Stimulated activated CD8-positive, alpha-beta memory T cell treated with anti-CD3 and anti-CD28 coated beads, Interleukin-4, amount 100 ng/mL, for 4 hours (primary cell): ENCODE measurements at places on chromosomes 4 and X.

DNA sequence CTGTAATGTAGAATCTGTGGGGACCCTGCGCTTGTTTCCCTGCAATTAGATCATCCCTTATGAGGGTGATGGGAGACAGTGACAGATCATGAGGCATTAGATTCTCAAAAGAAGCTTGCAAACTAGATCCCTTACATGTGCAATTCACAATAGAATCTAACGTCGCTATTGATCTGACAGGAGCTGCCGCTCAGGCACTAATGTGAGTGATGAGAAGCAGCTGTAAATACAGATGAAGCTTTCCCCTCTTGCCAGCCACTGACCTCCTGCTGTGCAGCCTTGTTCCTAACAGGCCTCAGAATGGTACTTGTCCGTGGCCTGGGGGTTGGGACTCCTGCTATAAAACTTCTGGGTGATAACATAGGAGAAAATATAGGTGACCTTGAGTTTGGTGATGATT is 1076.8 kb downstream of the PDHA2 start:
- DNase-seq: no peak

DNA sequence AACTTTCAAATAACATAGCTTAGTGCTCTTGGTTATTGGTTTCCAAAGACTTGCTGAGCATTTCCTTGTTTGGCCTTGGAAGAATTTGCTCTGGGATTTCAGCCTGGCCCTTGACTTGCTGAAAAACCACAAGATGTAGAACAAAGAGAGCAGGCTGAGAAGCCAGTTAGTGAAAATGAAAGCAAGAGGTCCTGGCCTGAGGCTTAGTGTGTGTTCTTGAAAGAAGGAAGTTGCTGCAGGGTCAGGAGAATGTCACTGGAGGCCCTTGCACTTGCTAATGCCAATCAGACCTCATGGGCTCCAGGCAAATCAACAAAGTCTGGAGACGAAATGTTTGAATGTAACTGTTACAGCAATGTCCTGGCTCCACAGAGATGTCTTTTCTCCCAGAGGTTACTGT is 79.4 kb downstream of the SYNPO2 start:
- DNase-seq: no peak

DNA sequence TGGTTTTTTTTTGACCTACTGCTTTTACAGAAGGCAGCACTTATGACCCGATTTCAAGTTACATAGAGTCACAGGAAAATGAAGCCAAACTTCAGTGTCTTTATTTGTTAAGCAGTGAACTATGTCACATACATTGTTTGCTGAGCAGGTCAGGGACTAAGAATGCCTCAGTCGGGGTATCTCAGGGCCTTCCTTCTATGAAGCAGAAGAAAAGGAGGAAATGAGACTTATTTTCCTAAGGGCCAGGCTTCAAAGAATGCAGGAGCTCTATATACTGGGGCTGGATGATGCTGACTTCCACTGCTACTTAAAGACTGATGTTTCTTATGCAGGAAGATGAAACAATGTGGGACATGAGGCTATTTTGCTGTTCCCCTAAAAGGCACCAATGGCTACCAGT is 558.4 kb upstream of the IGFBP7 start:
- no peak for DNase-seq

GRCh38 chrX:1903236-1903935 is 288.5 kb downstream of the ASMT start:
- no peak for DNase-seq

DNA sequence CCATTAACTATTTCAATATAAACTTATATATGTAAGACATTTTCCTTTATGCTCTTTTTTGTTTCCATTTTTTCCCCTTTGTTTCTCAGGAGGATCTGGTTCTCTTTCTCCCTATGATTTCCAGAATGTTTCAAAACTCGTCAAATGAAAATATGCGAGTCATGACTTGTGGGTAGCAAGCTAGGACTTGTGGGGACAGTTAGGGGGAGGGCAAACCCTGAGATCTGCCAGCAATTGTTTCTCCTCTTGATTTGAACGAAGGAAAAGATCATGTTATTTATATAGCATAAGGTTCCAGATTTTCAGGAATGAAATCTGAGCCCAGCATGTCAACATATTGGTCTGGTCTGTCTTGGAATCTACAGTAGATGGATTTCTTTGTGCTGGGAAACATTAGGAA is 28.9 kb upstream of the GPC4 start:
- no peak for DNase-seq

DNA sequence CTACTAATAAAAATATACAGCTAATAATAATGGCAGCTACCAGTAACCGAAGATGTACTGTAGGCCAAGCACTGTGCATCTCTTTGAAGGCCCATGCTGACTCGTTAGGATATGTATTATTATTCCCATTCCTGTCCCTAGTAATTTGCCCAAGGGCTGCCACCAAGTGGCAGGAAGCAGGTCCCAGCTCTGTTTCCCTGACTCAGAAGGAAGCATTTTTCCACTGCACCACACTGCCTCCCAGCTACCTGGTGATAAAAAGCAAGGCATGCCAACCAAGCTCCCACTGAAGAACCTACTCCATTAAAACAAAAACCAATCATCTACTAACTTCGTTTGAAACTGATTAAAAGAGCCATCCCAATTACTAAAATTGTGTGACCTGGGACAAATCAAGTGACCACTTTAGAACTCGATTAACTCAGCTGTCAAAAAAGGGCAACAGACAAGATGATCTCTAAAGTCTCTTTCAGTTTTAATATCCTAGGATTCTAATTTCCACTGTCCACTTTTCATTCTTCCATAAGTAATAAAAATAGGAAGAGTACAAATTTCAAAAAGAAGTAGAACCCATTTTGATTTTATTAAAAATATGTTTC is 24.3 kb upstream of the PGM2 start:
- DNase-seq: no peak

- no peak for DNase-seq
These were observed 38.6 kb upstream of the STX18 start for GRCh38 chr4:4580494-4580893.

- DNase-seq: no peak
These were observed 528 bp upstream of the SNCA start for GRCh38 chr4:89837385-89837992.

DNA sequence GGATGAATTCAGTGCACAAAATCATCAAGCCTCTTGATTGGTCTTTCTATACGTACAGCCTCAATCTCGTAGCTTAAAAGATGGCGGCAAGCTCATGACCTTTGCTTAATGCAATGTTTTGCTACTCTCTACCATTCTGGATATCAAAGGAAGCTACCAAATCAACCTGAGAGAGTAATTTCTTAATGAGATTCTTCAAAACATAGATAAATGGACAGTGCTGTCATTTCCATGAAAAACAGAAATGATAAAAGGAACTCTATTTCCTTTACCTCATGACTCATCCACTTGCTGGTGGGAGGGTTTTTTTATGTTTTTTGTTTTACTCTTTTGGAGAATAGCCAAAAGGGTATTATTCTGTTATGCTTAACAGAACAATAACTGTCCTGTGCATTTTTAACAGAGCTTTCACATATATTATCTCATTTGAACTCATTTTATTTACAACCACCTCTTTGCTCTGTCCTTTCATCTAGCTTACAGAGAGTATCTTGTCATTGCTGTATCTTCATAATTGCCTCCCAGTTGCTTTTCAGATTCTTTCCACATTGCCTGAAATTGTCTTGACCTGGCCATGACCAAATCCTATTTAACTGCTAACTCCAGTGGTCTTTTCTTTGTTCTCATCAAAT is 138.6 kb upstream of the GPR101 start:
- DNase-seq: no peak

DNA sequence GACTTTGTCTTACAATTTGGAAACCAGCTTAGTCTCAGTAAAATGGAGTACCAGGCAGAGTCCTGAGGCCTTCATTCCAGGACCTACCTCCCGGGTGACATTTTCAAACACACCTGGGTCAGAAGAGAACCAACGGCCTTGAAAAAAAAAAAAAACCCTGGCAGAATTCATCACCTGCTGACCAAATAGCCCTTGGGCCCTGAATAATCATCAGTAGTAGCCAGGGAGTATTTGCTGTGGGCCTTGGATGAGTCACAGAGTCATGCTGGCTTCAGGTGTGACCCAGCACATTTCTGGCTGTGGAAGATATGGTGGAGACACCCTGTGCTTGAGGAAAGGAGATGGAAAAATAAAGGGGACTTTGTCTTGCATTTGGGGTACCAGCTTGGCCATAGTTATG is 92.2 kb downstream of the LPAR4 start:
- DNase-seq: no peak

GRCh38 chrX:136549226-136549625 is 17.2 kb downstream of the VGLL1 start:
- DNase-seq: no peak

- no peak for DNase-seq
These were observed 61.6 kb upstream of the ACSL1 start for GRCh38 chr4:184887333-184887732.

DNA sequence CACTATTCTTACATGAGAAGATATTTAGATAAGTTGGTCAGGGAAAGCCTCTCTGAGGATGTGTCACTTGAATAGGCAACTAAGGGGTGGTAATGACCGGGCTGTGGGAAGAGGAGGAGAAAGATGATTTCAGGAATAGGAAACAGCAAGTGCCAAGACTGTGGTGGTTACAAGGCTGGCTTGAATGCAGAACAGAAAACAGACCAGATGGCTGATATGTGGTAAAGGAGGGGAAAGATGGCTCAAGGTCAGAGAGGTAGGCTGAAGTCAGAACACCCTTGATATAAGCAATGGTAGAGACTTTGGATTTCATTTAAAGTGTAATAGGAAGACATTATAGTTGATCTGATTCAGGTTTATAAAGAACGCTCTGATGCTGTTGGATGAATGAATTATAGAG is 15.0 kb downstream of the TLR7 start:
- no peak for DNase-seq

DNA sequence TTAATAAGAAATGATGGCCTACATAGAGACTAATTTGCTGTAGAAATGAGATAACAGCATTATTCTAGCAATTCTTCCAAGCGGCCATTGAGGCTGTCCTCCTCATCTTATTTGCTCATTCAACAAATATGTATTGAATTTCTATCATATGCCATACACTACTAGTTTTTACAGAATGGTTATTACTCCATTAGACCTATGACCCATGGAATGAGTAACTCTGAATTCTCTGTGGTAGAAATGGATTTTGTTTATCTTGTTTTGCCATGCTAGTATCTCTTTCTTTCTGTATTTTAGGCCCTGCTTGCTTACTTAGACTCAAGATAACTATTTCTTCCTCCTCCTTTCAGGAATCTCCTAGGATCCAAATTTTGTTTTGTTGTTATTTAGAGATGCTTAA is 103.5 kb downstream of the RPA4 start:
- DNase-seq: no peak

DNA sequence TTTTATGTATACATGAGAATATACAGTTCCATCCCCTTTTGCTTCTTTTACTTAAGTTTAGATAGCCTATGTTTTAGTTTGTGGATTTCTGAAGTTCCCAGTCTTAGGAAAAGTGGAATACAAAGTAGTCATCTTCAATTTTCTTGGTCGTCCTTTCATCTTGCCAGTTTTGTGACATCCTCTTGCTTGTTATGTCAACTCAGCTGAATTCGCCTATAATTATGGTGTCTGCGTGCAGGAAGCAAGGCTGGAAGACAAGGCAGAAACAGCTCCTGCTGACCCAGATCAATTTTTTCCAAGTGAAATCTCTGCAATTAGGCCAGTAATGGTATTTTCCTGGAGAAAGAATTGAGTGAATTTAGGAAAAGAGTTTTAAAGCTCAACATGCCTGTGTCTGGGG is 28.1 kb upstream of the NYX start:
- no peak for DNase-seq

DNA sequence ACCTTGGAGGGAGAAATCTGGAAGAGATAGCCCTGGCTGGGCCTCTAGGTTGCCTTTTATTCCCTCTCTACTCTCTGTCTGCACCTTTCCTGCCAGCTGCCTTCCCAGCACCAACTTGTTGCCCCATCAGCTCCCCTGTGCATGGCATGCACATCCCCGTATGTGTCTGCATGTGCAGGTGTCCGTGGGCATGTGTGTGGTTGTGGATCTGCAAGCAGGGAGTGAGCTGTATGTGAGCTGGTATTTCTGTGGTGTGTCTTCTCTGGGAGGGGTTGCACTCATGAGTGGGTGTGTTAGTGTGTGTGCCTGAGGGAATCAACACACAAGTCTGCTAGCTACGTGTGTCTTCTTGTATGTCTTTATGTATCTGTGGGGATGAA is 9.9 kb downstream of the L1CAM start:
- no peak for DNase-seq

GRCh38 chr4:38180456-38180855 is 220.3 kb downstream of the PTTG2 start:
- DNase-seq: no peak

- DNase-seq: no peak
These were observed 240.4 kb upstream of the VEGFC start for GRCh38 chr4:177033135-177033534.

DNA sequence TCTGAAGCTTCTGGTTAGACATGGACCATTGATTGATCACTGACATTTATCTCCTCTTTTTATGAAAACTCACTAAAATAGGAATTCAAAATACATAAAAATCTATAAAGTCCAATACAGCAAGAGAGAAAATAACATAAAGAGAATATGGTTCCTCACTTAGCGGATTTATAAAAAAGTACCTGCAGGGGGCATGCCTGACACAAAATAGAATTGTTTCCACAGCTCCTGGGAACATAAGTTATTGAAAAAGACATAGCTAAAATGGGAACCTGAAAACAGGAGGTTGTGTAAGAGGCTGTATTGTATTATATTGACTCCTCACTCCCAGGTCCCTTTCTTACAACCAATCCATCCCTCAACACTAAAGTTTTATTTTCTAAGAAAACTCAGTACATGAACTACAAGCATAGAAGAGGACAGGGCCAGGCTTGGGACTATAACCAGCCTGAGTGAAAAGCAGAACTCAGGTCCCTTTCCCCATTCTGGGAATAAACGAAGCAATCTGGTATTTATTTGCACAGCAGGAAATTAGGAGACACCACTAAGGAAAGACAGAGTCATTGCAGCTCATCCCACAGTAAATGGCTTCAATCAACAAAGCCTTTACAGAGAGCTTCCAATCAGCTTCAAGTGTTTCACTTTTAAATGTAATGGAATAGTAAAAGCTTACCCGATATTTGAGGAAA is 121.1 kb upstream of the NDST4 start:
- DNase-seq: no peak

DNA sequence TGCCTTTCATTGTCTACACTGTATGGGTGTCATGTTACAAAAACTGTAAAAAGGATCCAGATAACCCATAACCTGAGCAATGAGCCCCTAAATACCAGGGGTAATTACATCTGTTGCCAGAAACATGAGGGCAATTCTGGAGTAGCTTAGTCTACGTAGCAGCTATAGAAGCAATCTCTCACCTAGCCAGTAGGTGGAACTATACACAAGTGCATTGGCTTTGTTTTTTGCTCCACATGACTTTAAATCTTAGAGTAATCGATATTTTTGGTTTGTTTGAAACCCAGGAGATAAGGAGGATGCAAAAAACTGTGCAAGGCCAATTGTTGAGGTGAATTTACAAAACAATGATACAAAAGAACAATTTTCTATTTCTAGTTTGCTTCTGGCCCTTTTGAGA is 57.5 kb downstream of the GPR82 start:
- no peak for DNase-seq

DNA sequence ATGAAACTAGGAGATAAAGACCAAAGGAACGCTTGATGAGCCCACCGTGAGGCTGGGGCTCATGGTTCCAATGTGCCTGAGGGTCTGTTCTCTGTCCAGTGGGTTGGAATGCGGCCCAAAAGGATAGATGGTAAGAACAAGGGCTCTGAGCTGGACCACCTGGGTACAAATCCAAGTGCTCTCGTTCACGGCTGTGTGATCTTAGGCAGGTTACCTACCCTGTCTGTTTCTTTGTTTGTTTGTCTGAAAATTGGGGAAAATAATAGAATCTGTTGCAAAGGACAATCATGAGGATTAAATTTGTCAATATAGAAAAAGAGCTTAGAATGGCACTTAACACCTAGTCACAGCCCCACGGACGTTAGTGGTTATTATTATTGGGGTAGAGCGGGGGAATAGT is 36.0 kb downstream of the SMIM20 start:
- DNase-seq: no peak
